ENCODE measurements at places on chromosomes 5 and 9. TPM values are rescaled to one million over a fixed set of nuclear protein-coding genes. Genes with fewer than 3 reads are reported as not detected.

Gene PAEP
- total RNA-seq, result not detected

Gene CDC25C
- total RNA-seq, result 21.1 TPM

Gene ANKRD34B
- total RNA-seq, result not detected

Gene LCP2
- 2.6 TPM for total RNA-seq

Gene C9orf50
- not detected for total RNA-seq

Gene INSYN2B
- not detected for total RNA-seq

Gene GPR151
- not detected for total RNA-seq

Gene SPATA6L
- total RNA-seq, result 2.3 TPM

Gene DDX4
- not detected for total RNA-seq

Gene GLRA1
- total RNA-seq, result not detected

Gene SMU1
- total RNA-seq, result 26.7 TPM

Gene HRCT1
- not detected for total RNA-seq

Gene CFAP157
- not detected for total RNA-seq

Gene HAVCR2
- total RNA-seq, result 3.7 TPM

Gene TAF11L10
- not detected for total RNA-seq

Gene ATOSB
- total RNA-seq, result 4.7 TPM

Gene FGF1
- total RNA-seq, result not detected

Gene SAP30L
- 39.3 TPM for total RNA-seq

Gene RGMB
- 11.2 TPM for total RNA-seq

Gene DIPK1B
- total RNA-seq, result 0.74 TPM

Gene CBY3
- not detected for total RNA-seq

All from OCI-LY7 (cell line).